ENCODE measurements at places on chromosomes 1 and 21. TPM values are rescaled to one million over a fixed set of nuclear protein-coding genes. Genes with fewer than 3 reads are reported as not detected.

Gene RGS13
- polyA plus RNA-seq, result not detected

DNA sequence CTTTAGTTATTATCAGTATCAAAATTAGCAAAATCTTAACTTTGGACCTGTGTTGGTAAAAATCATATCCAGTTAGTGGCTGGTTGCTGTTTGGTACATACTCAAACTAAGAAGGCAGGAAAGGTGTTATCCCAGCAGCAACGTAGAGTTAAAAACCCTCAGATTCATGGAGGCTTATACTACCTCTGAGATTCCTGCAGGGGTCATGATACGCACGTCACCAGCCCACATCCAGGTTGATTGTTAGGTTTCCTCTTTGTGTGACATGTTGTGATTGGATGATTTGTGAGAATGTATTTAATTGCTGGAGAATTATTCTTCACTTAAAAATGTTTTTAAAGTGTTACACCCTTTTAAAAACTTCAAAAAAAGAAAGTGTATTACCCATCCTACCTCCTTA lies 423.3 kb upstream of the ADGRL2 start:
- no peak for DNase-seq

Gene MFAP2
- 180 TPM for polyA plus RNA-seq

DNA sequence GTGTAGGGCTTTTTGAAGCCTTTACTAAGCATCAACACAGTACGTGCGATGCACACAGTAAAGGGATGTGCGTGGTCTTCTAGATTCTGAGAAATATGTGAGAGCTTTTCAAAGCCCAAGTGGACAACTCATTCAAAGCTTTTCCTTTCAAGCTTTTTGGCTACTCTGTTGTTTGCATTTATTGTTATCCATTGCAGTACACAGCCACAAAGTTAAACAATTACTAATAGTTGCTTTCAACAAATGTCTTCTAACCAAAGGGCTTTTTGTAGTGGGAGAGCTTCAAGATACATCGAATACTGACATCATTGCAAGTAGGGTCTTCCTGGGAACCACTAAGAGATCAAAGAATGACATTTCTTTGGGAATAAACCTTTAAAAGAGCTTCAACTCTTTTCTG lies 97.9 kb upstream of the ETV3 start:
- DNase-seq, result no peak

Gene EPHB2
- 11.5 TPM for polyA plus RNA-seq

- no peak for DNase-seq
Observed at GRCh38 chr1:12458571-12458970, 159.4 kb downstream of the DHRS3 start.

Gene AZIN2
- 5.9 TPM for polyA plus RNA-seq

Gene SMPDL3B
- polyA plus RNA-seq, result 12.8 TPM

- no peak for DNase-seq
Observed at GRCh38 chr1:245585252-245585959, 430.6 kb downstream of the KIF26B start.

DNA sequence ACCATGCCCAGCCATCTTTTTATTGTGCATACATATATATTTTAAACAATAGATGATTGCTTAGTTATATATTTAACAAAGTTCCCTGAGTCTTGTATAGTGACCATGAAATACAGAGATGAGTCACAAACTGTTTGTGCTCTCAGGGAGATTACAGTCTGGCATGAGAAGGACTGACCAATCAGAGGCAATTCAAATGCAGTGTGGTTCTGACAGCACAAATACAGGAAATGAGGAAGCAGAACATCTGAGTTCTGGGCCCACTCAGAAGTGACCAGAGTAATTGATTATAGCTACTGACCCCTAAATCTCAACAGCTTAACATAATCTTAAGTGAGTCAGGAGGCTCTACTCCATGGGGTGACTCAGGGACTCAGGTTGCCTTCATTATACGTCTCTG lies 534.5 kb downstream of the OMA1 start:
- DNase-seq, result no peak

Gene IFI16
- polyA plus RNA-seq, result 55.4 TPM

GRCh38 chr1:183303901-183304300 lies 114.3 kb downstream of the NMNAT2 start:
- DNase-seq, result no peak

GRCh38 chr1:54499360-54500106 lies 48.5 kb upstream of the ACOT11 start:
- DNase-seq, result no peak

GRCh38 chr1:67336783-67337182 lies 29.1 kb downstream of the IL12RB2 start:
- no peak for DNase-seq
